ENCODE measurements at places on chromosomes 2 and 18.

GRCh38 chr2:218859556-218859987, at the start of gene WNT6:
Gene WNT6 (plus strand): TSS chr2:218859805. CDS start chr2:218860038, 233 bp downstream.
- peak; percentile 81 for DNase-seq

- no peak for DNase-seq
These were observed 113.7 kb upstream of the ZFP36L2 start for GRCh38 chr2:43340066-43340465.

- DNase-seq = no peak
These were observed 316 bp downstream of the CRIM1 start for GRCh38 chr2:36355890-36356297.

DNA sequence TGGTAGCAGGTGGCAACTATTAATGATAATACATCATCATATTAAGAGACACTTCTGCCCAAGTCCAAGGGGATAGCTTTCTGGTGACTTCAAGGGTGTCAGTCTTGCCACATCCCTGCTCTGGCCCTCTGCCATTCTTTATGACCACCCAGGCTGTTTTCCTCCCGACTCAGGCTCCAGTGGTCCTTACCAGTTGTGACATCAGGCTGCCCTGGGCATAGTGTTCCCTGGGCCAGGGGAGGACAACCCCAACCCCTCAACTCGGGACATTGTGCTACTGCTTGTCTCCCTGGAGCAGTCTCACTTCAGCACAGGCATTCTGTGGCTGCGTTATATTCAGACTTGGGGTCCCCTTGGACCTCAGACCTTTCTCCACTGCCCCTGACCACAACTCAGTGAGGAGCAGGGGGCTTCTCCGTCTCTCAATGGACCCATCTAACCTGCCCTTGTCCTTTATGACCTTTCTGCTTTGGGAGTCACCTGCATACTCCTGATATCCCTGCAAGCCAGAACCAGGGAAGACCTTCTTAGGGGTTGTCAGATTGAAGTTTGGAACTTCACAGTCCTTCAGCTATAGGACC, 12.8 kb downstream of the DNAJB2 start:
- no peak for DNase-seq

DNA sequence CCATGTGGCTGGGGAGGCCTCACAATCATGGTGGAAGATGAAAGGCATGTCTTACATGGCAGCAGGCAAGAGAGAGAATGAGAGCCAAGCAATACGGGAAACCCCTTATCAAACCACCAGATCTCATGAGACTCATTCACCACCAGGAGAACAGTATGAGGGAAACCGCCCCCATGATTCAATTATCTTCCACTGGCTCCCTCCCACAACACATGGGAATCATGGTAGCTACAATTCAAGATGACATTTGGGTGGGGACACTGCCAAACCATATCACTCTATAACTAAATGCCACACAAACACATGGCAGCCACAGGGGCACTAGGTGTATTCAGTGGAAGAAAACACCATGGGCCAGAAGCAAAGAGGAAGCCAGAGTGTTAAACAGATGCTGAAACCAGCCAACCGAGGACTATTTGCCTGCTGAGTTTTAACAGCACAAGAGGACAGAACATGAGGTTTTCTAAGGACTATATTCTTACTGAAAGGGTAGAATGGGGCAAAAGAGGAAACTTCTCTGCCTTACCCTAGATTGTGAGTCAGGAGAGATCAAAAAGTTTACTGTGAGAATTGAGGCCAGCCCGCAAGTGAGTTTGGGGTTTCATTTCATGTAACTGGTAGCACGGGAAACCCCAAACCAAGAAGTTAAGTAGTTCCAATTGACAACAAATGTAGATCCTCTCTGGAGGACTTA, 49.2 kb downstream of the SIGLEC15 start:
- DNase-seq = no peak

DNA sequence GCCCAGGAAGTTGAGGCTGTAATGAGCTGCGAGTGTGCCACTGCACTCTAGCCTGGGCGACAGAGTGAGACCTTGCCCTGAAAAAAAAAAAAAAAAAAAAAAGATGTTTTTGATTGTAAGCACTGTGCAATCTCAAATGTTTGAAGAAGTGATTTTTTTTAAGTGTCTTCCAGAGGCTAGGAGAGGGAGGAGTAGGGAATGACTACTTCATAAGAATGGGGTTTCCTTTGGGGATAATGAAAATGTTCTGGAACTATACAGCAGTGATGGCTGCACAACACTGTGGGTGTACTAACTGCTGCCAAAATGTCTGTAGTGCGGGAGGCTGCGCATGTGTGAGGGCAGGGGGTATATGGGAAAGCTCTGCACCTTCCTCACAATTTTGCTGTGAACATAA, 83.7 kb downstream of the MCFD2 start:
- DNase-seq = no peak

GRCh38 chr18:53971331-53971730, 253.1 kb downstream of the MBD2 start:
- no peak for DNase-seq

DNA sequence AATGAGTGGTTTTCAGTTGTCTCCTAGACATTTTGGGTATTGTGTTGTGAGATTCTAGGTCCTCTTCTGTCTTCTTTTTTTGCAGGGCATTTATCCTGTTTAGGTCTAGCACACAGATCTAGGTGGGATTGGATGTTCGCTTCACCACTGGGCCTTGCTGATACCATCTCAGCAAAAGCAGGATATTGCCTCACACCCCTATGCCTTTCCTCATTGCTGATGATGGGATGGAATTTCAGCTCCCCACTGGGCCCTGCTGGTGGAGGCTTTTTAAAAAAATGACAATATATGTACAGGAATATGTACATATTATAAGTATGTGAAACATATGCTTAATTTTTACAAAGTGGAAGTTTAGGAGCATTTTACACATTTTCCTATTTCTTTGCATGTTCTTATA, 5.4 kb upstream of the TOGARAM2 start:
- no peak for DNase-seq

GRCh38 chr18:32420084-32420750, 50.5 kb downstream of the GAREM1 start:
- DNase-seq = peak; percentile 10

DNA sequence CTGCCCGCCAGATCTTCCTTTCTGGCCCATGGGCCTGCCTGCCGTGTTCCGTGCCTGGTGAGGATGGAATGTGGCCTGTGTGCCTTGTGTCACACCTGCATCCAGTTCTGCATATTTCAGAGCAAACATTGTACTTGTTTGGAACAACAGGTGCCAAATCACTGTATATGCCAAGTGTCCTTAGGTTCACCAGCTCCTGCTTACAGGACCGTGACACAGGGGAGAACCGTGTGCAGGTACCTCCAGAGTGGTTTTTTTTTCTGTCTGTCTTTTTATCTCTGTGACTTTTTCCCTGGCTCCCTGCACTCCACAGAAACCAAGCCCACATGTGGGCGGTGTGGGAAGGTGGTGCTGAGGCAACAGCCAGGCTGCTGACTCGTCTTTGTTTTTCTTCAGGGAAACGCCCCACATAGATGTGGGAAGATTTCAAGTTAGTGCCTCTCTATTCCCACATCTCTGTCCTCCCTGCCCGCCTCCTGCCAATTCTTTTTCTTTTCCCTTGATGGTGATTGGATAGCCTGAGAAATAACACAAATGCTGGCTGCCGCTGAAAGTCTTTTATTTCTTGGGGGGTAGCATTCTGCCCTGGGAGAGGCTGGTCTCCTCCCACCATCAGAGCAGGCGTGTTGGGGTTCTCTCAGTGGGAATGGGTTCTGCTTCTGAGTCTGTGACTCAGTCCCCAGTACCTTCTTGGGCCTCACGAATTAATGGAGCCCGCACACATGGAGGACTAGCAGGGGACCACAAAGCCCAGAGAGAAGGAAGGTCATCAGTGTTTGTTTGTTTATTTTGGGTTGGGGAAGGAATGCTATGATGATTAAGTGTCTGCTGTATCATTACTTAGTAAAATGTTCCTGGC, 21.4 kb downstream of the GRHL1 start:
- no peak for DNase-seq

DNA sequence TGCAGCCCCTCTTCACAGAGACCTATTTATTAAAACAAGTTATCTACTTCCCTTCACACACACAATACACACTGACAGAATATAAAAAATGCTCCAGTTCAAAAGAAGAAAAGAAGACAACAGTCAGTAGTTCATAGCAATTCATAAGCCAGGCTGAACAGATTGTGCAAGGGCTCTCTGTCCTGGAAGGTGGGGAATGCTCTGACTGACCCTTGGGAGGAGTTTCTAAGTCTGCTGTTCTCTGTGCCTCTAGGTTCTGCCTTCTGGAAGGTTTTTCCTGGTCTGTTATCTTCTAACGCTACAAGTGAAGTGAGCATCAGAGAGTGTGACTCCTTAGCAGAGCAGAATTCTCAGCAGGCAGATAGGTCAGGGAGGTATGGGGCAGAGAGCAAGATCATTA, 35.7 kb downstream of the SP3 start:
- DNase-seq = no peak

DNA sequence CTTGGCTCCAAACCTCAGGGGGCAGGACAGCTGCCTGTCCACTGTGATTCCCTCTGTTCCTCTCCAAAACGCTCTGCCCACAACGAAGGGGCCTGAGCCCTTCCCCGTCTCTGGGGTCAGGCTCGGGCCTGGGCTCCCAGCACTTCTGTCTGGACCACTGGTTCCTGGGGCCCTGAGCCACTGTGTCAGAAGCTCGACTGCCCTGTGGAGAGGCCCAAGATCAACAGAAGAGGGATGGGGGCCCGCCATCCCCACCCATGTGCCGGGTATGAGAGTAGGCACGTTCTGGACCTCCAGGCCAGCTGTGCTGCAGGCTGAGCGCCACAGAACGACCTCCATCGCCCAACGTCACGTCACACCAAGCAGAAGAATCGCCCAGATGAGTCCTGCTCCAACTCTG, 119.9 kb upstream of the HS6ST1 start:
- DNase-seq = no peak

DNA sequence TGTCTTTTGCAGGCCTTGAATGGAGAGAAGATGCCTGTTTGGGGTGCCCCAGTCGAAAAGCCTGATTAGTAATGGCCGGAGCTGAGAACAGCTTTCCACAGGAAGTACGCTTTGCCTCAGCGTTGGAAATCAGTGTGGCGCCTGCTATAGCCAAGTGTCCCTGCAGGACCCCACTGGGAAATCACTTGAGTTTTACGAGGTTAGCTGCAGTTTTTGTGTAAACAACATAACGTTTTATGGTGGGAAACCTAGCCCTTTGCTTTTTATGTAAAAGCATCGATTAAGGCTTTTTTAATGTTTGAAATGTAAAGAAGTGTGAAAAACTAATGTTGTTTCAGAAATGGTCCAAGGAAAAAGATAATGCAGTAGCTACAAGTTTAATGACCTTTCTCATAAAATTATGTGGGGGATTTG, 234.2 kb downstream of the TTC32 start:
- DNase-seq = peak; percentile 33

GRCh38 chr2:10793816-10794215, 18.8 kb downstream of the PDIA6 start:
- no peak for DNase-seq

- DNase-seq = no peak
These were observed 351.5 kb downstream of the NR4A2 start for GRCh38 chr2:155980941-155981560.

DNA sequence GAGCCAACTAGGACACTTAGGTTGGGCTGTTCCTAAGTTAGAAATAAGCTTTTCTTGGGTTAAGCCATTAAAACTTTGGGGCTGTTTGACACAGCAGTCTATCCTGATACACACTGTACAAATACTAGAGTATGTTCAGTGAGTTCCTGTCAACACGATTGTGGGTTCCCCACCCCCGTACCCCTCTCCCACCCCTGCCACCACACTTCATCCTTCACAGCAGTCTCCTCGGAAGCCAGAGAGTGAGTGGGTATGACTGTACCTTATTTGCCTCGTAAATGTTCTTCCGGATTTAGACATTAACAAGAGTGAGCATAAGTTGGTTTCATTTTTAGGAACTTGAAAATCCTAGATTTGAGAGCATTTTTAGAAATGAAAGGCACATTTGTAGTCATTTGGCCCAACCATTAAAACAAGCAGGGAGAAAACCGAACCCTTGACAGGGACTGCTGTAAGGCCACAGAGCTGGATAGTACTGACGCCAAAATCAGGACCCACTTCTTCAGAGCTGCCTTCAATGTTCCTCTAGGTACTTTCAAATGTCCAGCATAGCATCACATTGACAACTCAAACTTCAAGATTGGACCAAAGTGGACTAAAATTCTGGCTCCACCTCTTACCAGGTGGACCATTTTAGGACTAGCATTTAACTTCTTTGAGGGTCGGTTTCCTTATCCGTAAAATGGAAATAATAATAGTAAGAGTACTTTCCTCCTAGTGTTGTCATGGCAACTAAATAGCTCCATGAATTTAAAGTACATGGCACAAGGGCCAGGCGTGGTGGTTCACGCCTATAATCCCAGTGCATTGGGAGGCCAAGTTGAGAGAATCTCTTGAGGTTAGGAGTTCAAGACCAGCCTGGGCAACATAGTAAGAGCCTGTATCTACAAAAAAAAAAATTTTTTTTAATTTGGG, 166.3 kb upstream of the SERTAD2 start:
- no peak for DNase-seq

DNA sequence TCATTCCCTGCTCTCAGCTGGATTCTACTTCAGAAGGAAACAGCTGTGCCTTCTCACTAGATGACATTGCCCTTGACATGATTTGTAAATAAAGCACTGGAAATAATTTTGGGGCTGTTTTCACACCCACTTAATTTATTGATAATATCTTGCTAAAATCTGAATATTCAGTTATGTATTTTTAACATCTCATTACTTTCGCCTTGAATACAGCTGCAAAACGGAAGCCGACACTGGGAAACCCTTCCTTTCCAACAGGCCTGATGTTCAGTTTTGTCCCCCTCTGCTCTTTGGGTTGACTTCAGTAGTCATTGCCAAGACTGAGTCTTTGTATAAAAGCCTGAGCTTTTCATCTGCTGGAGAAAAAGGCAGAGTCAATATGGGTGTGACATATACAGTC, 82.7 kb downstream of the DOCK10 start:
- no peak for DNase-seq

- DNase-seq = no peak
These were observed 6.8 kb downstream of the COPS9 start for GRCh38 chr2:240129311-240129710.

GRCh38 chr2:3641841-3642421, 16.1 kb upstream of the ALLC start:
- DNase-seq = no peak

- DNase-seq = no peak
These were observed 50.2 kb downstream of the ODC1 start for GRCh38 chr2:10397878-10398277.

DNA sequence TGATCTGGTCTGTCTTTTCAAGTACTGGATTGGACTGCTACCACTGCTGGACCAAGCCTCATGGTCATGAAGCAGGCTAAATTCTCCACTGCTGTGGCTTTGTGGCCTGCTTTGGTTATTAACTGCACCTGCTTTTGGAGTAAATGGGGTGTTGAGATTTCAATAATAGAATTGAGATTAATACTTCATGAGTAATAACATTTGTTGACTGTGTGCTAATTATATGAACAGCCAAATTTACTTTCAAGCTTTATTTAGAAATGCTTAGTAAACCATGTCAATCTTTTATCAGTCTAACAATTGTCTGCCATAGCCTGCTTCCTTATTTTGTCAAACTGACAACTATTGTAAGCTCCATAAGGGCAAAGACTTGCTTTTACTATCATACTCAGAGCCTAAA, 27.4 kb upstream of the MTIF2 start:
- DNase-seq = no peak
